Iris pigment epithelial cell (primary cell): ENCODE measurements at places on chromosomes 13 and 19.

DNA sequence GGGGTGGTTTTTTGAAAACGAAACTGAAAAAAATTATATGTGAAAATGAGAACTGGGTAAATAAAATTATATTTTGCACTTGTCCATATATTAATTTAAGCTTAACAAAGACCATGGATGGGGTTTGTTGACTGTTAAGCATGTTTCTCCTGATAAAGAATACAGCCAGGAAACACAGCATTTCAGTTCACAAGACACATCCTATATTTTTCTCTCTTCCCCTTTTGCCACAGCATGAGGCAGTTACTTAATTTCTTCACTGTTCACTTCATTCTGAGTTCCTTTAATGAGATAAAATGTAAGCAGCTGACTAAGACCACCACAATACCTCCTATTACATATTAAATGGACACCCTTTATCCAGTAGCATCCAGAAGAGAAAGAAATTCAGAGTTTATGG lies 64.0 kb downstream of the RXFP2 start:
- no peak for DNase-seq

DNA sequence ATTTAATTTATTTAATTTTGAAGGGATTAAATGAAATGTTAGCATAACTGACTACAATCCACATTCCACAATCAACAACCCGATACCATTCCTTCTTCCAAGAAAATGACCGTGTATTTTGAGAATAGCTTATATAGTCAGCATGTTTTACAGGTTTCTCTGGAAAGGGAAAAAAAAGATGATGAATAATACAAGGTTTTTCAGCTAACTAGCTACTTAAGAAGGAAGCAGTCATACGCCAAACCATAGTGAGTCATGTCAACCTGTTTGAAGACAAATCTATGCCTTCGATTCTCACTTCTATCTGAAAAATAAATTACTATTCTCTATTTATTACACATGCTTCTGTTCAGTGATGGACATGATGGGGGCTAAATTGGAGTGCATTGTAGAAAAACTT lies 258.6 kb downstream of the EFNB2 start:
- peak; percentile 48 for DNase-seq

GRCh38 chr19:47428177-47428894 lies 9.0 kb upstream of the MEIS3 start:
- peak; percentile 100 for DNase-seq

DNA sequence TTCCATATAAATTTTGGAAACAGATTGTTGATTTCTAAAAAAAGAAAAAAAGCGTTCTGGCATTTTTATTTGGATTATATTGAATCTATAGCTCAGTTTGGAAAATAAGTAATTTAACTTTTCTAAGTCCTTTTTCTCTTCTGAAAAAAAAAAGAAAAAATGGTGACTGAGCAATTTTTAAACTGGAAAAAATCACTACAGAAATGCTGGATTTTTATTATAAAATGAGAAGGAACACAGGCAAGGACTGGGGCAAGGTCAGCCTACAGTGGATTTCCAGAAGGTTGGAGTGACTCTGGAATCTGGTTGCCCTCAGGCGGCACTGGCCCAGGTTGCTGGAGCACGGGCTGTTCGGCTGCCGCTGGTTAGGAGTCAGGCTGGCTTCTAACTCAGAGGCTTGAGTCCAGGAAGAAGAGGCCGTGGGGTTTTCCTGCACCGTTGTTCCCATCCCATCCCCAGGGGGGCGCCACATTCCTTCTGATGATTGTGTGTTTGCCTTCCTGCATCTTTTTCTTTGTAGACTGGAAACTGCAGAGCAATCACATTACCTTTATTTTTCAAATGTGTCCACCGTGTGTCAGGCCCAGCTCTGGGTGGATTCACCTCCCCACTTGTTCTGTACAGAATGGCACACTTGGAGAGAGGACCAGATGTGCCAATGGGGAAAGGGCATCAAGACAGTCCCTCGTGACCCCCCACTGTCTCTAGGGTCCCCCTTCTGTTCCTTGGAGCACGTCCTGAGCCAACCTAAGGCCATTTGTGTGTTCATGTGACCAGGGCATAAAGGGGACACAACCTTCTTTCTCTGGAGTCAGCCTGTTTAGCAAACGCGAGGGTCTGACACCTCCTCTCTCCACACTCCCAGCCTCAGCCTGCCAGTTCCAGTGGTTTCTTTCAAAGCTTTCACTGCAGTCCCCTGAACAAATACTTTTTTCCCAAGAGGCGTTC lies 44.5 kb upstream of the GTF3A start:
- peak; percentile 53 for DNase-seq

DNA sequence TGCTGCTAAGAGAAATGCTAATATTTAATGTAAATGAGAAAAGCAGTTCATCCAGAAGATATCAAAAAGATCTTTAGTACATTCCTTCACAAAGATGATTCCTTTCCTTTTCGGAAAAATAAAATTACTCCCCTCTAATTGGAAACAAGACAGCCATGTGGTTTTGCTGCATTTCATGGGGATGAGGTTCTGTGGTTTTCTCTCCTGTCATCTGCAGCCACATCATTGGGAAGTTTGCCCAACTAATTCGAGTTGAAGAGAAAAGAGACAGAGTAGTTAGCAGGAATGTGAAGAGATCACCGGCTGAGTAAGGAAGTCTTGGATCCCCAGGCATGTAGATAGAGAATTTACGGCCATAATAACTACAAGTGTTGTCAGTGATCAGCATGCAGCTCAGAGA lies 122.1 kb downstream of the CYSLTR2 start:
- peak; percentile 95 for DNase-seq

DNA sequence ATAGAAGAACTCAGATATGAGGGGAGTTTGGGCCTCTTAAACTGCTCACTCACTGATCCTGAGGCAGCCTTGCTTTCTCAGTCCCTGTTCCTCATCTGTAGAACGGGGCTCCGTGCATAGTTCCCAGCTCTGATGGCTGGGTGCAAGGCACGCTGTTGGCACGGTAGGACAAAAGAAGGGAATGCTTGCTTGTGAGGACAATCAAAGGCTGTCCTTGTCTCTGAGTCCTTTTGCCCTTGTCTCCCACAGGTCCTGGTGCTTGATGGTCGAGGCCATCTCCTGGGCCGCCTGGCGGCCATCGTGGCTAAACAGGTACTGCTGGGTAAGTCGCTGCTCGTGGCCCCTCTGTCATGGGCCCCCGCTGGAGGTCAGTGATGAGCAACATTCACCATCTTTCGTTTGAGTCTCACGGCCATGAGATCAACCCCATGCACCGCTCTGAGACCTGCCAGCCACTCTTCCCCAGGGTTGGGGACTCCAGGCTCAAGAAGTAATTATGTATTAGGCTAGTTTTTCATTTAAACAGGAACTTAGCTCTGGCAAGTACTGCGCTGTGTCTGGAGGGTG lies 2.3 kb downstream of the RPL13A start:
- DNase-seq: no peak

GRCh38 chr19:17553256-17553655 lies 2.2 kb upstream of the COLGALT1 start:
- peak; percentile 96 for DNase-seq

GRCh38 chr13:84044805-84045204 lies 162.5 kb upstream of the SLITRK1 start:
- DNase-seq: no peak

- DNase-seq: peak; percentile 11
Measured at GRCh38 chr19:29622166-29623070, 16.3 kb downstream of the POP4 start.

DNA sequence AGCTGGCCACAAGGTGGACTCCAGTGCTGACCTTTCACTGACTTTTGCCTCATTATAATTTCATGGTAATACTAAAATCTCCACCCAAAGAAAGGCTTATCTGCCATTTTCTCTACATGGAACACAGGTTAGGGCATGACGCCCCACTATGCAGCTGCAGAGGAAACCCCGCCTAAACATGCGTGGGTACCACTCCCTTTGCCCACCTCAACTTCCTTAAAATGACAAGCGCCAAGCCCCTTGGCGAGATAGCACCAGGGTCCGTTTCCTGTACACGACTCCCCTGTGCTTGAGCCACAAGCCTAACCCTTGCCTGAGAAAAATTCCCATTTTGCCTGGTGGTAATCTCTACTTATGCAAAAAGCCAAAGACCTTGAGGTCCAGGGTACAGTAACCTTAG lies 36.0 kb upstream of the PABPC3 start:
- DNase-seq: no peak

DNA sequence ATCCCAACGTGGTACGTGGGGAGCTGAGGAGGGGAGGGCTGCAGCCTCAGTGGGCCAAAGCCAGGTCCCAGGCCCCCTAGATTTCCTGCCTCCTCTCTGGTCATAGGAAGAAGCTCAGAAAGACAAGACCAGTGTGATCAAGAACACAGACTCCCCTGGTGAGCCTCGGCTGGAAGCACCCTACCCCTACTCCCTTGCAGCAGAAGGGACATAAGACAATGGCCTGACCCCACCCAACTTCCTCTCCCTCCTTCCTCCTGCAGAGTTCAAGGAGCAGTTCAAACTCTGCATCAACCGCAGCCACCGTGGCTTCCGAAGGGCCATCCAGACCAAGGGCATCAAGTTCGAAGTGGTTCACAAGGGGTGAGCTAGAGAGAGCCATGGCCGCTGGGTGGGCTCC lies 11.5 kb downstream of the PODNL1 start:
- no peak for DNase-seq

DNA sequence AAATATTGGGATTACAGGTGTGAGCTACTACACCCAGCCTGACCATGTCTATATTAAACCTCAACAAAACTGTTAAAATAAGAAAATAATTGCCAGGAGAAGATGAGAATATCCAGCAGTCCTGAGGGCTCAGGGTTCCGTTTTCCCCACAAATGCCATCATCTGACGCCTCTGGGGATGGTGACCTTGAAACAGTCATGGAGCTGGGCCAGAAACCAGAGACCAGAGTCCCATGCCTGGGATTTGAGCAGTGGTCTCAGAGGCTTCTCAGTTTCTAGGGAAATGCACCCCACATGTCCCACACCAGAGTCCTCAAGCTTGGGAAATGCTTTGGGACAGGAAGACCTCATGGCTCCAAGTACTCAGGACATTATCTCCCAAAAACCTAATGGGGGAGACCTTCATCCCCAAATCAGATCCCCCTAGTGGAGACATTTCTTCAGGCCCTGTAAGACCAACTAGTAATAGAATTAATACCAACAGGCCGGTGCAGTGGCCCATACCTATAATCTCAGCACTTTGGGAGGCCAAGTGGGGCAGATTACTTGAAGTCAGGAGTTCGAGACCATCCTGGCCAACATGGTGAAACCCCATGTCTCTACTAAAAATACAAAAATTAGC lies 2.9 kb upstream of the MAP1S start:
- DNase-seq: no peak

GRCh38 chr19:5621945-5622464 lies 571 bp downstream of the SAFB2 start:
- DNase-seq: no peak

DNA sequence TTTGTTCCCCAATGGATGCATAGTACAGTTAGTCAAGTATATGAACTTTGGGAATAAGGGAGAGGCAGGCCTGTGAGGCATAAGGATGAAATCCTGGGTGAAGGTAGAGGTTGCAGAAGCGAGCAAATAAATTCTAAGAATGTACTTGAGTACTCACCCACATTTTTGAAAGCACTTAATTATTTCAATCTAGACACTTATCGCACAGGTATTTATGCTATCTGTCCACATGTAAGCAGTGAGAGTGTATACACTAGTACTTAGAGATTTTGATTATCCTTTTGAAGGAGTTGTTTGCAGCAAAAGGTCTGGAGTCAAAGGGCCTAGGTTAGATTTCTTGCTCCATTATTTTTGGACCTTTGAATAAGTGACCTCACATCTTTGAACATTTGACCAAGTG lies 77.7 kb downstream of the LMO7 start:
- no peak for DNase-seq

DNA sequence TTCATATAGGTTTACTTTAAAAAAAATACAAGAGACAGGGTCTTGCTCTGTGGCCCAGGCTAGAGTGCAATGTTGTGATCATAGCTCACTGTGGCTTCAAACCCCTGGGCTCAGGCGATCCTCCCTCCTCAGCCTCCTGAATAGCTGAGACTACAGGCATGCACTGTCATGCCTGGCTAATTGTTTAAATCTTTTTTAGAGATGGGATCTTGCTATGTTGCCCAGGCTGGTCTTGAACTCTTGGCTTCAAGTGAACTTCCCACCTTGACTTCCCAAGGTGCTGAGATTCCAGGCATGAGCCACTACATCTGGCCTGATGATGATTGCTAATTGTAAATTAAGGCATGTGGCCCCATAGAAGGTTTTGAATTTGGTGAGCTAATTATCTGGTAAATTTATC lies 35.4 kb upstream of the ADGRE1 start:
- DNase-seq: no peak

DNA sequence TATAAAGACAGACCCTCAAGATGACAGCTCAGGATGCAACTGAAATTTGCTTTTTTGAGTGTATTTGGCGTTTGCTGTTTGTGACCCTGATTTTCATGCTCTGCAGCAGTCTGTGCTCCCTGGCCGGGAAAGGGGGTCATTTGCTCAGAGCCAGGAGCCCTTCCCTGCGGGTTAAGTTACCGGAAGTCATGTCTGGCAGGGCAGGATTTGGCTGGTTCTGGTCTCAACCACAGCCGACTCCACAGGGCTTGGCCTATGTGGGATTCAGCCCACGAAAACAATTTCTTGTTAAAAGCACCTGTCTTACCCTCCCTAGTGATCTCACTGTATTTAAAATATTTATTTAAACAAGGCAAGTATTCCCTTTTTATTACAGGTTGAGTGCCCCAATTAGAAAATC lies 22.6 kb downstream of the MCF2L start:
- no peak for DNase-seq

GRCh38 chr19:14519860-14520407 lies 1.7 kb upstream of the DNAJB1 start:
- peak; percentile 49 for DNase-seq

- no peak for DNase-seq
Measured at GRCh38 chr13:51601601-51602565, 17.6 kb downstream of the WDFY2 start.

DNA sequence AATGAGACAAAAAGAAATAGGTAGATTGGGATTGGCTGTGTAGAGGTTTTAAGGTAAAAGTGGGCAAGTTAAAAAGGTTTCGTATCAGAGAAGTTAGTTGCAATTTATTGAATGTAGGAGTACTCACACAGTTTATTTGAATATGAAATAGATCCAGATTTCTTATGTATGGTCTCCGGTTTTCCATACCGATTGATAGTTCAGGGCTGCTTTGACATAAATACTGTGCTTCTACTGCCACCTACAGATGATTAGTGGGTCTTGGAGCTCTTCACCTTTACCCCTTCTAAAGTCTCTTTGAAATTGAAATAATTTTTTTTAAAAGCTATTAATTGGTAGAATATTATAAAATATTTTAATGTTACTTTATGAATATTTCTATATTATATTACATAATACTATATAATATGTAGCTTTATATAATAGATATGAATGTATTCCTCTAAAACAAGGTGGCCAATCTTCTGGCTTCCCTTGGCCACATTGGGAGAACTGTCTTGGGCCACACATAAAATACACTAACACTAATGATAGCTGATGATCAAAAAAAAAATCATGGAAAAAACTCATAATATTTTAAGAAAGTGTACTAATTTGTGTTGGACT lies 7.7 kb upstream of the GPR18 start:
- DNase-seq: peak; percentile 59

DNA sequence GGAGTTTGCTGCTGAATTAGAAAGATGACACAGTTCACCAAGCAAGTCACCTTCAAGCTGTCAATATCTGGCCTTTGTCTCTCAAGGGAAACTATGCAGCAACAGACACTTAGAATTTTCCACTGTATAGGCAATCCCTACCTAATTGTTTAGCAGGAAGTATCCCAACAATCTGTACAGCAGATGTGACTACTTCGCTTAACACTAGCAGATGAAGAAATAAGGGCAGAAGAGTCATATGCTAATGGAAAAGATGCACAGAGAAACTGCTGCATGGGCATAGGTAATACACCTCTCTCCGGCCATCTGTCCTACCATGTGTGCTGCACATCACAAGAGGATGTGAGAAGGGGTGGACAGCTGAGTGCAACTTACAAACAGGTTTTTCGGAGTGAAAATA lies 851.2 kb downstream of the PCDH9 start:
- no peak for DNase-seq
